ENCODE measurements at places on chromosomes 4 and X.

DNA sequence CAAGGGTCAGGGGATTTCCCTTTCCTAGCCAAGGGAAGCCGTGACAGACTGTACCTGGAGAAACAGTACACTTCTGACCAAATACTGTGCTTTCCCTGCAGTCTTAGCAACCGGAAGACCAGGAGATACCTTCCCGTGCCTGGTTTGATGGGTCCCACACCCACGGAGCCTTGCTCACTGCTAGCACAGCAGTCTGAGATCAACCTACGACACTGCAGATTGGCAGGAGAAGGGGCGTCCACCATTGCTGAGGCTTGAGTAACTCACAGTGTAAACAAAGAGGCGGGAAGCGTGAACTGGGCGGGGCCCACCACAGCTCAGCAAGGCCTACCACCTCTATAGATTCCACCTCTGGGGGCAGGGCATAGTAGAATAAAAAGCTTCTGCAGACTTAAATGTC is 48.7 kb upstream of the SRD5A3 start:
- DNase-seq: peak; percentile 87

DNA sequence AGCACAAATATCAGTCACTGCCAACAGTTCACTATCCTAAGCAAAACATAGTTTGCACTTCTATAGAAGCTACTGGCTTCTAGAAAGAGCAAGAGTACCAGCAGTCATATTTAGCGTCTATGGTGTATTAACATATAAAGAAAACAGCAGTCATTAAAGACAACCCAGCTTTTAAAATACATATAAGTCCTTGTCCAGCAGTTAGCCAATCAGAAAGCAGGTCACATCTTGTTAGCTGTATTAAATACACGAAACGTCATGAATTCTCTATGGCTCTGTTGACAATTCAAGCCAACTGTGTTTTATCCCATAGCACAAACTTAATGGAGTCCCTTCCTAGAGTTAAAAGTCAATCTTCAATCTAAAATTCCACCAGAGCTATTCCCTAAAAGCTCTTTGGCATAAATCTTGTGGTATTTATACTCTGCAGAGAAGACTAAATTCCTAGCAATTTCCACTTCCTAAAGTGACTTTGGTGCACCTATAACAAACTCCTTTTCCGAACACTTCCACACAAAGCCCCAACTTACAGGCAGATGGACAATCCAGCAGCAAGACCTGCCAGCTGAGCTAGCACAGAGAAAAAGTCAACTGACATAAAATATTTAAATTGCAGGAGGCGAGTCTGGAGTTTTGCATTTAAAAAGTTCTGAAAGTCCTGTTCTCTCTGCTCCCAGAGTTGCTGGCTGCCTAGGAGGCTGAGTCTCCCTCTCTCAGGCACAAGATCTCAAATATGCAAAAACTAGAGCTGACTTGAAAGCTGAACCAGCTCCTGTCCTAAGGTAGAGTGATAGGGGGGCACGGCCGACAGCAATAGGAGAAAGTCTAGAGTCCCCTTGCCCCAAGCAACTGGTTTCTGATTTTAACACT is 1.3 kb downstream of the LDB2 start:
- no peak for DNase-seq

GRCh38 chr4:15400981-15401671 is 26.7 kb upstream of the C1QTNF7 start:
- DNase-seq: peak; percentile 92

DNA sequence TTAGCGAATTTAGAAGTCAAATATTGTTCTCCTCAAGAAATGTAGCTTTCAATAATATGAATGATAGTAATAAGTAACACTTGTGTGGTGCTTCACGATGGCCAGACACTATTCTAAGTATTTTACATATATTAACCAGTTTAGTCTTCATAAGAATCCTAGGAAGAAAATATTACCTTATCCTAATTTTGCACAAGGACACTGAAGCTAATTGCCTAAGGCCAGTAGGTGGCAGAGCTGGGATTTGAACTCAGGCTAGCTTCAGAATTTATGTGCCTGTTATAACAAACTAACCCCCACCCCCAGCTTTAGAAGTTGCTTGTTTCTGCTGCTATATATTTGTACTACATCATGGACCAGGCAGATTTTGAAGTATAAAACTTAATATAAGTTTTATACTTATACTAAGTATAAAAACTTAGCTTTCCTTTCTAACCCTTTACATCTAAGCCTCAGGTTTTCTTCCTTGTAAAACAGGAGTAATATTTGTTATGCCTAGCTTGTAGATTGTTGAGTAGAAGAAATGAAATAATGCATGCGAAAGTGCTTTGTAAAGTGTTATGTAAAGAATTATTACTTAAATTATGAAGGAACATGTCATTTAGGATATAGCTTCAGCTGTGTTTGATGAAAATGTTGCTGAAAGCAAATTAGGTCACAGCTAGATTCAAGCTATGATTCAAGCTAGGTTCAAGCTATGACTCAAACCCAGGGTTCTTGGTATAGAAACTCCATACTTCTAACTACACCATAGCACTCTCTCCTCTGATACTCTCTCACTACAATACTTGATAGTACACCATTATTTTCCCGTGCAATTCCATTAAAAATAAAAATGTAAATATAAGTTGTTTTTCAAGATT is 4.2 kb upstream of the CDS1 start:
- DNase-seq: peak; percentile 58

Measured in amniotic epithelial cell (primary cell).